ENCODE measurements at places on chromosomes 5 and 9.

GRCh38 chr5:167771571-167771970 lies 519.9 kb upstream of the WWC1 start:
- DNase-seq: no peak

GRCh38 chr9:87382900-87383299 lies 114.8 kb upstream of the DAPK1 start:
- no peak for DNase-seq

- DNase-seq: no peak
Measured at GRCh38 chr5:1268666-1269065, 26.2 kb downstream of the TERT start.

DNA sequence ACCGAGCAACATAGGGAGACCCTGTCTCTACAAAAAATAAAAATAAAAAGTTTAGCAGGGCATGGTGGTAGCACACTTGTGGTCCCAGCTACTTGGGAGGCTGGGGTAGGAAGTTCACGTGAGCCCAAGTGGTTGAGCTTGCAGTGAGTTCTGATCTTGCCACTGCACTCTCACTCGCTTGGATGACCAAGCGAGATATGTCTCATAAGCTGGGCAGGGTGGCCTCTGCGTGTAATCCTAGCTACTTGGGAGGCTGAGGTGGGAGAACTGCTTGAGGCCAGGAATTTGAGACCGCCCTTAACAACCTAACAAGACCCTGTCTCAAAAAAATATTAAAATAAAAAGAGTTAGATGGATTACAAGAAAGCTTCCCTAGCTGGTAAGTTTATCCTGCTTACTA lies 32.5 kb downstream of the RASA1 start:
- no peak for DNase-seq

DNA sequence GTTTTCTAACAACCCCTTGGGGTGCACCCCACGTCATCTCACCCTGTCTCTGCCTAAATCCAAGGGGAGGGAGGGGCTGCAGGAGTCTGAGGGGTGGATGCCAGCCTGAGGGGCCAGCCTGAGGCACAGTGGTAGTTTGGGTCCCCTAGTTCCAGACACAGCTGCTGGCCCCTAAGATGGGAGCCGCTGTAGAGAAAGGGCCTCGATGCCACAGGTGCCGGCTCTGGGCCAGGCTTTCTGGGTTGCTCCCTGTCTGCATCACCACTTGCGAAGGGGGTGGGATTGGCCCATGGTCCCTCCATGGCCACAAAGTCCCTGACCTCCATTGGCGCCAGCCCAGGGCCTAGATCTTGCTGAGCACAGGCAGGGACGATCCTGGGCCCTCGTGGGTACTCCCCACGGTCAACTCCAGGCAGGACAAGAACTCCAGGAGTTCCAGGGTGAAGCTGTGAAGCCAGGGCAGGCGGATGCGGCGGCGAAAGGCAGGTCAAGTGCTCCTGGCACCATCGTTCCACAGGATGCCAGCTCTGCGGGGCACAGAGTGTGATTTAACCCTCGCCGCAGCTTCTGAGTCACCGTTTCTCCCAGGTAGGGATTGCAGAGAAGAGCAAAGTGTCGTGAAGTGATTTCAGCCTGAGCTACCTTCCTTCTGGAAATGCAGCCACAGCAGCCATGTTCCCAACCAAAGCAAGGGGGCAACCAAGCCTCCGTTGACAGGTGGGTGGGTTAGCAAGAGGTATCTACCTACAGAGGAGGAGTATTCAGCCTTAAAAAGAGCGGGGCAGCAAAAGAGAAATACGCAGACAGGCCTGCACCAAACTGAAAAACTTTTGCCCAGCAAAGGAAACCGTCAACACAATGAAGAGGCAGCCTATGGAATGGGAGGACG lies 41.6 kb upstream of the EXOC3 start:
- peak; percentile 44 for DNase-seq

DNA sequence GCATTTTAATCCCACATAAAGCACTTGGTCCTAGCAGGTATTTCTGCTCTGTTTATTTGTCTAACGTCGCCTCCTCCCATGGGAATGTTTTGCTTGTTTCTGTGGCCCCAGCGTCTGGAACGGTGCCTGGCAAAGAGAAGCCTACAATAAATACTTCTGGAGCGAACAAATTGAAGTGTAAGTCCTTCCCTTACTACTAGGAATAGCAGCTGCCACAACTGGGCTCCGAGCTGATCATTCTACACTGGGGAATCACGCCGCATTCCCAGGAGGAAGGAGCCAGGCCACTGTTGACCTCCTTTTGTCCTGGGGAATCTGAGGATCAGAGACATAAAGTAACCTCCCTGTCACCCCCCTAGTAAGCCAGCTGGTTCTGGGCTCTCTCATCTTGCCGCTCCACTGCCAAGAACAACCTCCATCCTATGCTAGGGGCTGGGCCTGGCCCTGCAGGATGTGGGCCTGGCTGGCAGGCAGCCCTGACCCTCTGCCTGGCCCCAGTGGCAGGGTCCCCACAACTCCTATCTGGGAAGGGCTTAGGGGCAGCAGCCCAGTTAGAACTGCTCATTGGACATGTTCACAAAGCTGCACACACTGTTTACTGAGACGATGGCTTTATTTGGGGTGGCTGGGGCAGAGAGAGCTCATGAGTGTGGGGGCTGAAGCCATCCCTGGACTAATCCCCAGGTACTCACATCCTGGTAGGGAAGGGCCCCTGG lies 82.8 kb downstream of the GTF3C4 start:
- DNase-seq: peak; percentile 53

GRCh38 chr9:69817202-69817601 lies 3.4 kb upstream of the CFAP95 start:
- no peak for DNase-seq

GRCh38 chr9:79800578-79800977 lies 228.8 kb downstream of the TLE4 start:
- no peak for DNase-seq
